Placental pericyte (primary cell): ENCODE measurements at places on chromosomes 3 and 15. TPM values are rescaled to one million over a fixed set of nuclear protein-coding genes. Genes with fewer than 3 reads are reported as not detected.

Gene ANKRD63
- total RNA-seq, result not detected in 2 replicates

Gene SLC15A2
- total RNA-seq, result under 0.01 and 0.22 TPM in 2 replicates

Gene INSYN1
- 0.43 and 0.66 TPM in 2 replicates for total RNA-seq

Gene TM4SF1
- total RNA-seq, result 44.9 and 282 TPM in 2 replicates

Gene TRAT1
- not detected in 2 replicates for total RNA-seq

Gene RTP3
- not detected in 2 replicates for total RNA-seq

Gene MYZAP
- total RNA-seq, result 1.1 and 1.3 TPM in 2 replicates

Gene TPM1
- 633 and 926 TPM in 2 replicates for total RNA-seq

Gene PLAAT1
- not detected in 2 replicates for total RNA-seq

Gene KNG1
- total RNA-seq, result not detected in 2 replicates

Gene SERINC4
- not detected in 2 replicates for total RNA-seq

Gene SLC22A13
- total RNA-seq, result 0.43 and 0.44 TPM in 2 replicates

Gene TTLL13
- not detected in 2 replicates for total RNA-seq

Gene SLC2A2
- total RNA-seq, result not detected in 2 replicates

Gene MYRIP
- not detected in 2 replicates for total RNA-seq

Gene TMEM212
- not detected in 2 replicates for total RNA-seq

Gene LTF
- total RNA-seq, result 0.14 TPM in 1 of 2 replicates, not detected in the other
